ENCODE measurements at places on chromosomes 6 and 20.

DNA sequence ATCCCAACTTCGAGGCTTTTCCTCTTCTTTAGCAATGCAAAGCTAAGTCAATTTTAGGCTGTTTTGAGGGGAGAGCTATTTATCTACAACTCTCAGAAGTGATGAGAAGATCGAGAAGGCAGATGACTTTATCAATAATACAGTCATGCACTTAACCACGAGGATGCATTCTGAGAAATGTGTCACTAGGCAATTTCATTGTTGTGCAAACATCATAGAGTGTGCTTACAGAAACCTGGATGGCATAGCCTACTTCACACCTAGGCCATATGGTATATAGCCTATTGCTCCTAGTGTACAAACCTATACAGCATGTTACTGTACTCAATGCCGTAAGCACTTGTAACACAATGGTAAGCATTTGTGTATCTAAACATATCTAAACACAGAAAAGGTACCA, 66.6 kb downstream of the PRND start:
- DNase-seq: no peak

GRCh38 chr6:31356216-31356945, 598 bp downstream of the HLA-B start:
- DNase-seq: no peak

- DNase-seq: no peak
Observed at GRCh38 chr6:28235912-28236452, 10.9 kb downstream of the ZSCAN9 start.

GRCh38 chr20:57059055-57059596, 207.3 kb downstream of the BMP7 start:
- no peak for DNase-seq

- no peak for DNase-seq
Observed at GRCh38 chr6:158475344-158476302, 84.3 kb upstream of the TMEM181 start.

DNA sequence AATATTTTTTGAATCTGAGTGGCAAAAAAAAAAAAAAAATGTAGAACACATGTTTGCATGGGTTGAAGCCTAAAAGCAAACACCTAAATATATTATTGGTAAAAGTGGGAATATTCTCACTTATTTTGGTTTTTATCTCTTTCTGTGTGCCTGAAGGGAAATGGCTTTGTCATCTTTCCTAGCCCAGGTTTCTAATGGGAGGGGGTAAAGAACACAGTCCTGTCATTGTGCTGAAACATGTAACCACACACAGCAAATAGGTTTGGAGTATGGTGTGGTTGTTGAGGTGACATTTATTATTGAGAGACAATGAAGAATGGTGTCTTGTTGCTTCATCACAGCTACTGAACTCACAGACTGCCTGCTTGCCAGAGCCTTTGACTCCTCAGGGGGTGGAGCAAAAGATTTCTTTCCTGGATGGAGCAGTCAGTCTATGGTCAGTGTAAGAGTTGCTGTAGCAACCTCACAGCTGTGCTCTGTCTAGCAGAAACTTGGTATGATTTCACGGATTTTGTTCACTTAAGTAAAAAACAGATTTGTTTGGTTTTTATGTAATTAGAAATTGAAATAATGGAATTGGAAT, 70.2 kb downstream of the CEP57L1 start:
- peak; percentile 31 for DNase-seq

GRCh38 chr6:3926150-3926482, 76.9 kb downstream of the FAM50B start:
- no peak for DNase-seq

DNA sequence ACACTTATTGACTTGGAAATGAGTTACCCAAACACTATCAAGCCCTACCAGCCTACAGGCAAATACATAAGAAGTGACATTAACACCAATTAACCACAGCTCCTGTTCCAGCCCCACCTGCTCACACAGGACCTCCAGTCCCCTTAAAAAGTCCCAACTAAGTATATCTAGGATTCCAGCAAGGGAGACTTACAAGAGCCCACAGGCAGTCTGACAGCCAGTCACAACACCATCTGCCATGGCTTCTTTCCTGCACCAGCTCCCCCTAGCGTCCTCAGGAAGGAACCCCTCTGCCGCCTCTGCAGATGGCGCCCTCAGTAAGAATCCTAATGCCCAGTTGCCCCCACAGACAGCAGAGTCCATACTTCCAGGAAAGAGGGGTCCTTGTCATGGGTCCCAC, 122.1 kb downstream of the HIVEP2 start:
- no peak for DNase-seq

- DNase-seq: no peak
Observed at GRCh38 chr6:65199683-65200082, 507.3 kb downstream of the EYS start.

DNA sequence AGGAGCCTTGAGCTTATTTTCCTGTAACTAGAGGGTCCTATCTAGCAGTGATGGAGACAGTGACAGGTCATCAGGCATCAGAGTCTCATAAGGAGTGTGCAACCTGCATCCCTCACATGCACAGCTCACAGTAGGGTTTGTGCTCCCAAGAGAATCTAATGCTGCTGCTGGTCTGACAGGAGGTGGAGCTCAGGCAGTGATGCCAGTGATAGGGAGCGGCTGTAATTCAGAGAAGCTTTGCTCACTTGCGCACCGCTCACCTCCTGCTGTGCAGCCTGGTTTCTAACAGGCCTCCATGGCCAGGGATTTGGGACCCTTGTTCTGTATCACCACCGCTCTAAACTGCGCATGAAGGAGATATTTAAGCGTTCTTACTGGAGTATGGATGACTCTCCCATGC, 5.3 kb downstream of the KIF25 start:
- no peak for DNase-seq
